ENCODE measurements at places on chromosomes 16 and 17.

- DNase-seq: no peak
Measured at GRCh38 chr17:2975469-2975958, 87.9 kb downstream of the OR1D5 start.

GRCh38 chr17:1469231-1469852 lies 13.3 kb upstream of the CRK start:
- DNase-seq: peak; percentile 69

DNA sequence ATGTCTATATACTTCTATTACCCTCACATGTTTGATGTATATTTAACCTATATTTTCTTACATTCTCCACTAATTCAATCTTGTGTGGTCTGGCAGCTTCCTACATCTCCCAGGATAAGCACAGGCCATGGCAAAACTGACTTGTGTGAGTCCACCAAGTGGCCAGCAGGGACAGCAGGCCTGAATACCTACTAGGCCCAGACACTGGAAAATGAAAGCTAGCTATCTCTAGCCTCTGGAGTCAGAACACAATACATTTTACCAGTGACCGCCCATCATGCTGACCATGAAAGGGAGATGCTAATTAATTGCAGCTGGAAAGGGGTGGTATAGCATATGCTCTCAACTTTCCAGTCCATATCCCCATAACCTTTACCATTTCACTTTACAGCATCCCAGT lies 132.3 kb downstream of the PCTP start:
- DNase-seq: no peak

- no peak for DNase-seq
Measured at GRCh38 chr16:14418795-14419225, 211.2 kb downstream of the PARN start.

GRCh38 chr16:1031666-1032065 lies 40.9 kb upstream of the SSTR5 start:
- no peak for DNase-seq

DNA sequence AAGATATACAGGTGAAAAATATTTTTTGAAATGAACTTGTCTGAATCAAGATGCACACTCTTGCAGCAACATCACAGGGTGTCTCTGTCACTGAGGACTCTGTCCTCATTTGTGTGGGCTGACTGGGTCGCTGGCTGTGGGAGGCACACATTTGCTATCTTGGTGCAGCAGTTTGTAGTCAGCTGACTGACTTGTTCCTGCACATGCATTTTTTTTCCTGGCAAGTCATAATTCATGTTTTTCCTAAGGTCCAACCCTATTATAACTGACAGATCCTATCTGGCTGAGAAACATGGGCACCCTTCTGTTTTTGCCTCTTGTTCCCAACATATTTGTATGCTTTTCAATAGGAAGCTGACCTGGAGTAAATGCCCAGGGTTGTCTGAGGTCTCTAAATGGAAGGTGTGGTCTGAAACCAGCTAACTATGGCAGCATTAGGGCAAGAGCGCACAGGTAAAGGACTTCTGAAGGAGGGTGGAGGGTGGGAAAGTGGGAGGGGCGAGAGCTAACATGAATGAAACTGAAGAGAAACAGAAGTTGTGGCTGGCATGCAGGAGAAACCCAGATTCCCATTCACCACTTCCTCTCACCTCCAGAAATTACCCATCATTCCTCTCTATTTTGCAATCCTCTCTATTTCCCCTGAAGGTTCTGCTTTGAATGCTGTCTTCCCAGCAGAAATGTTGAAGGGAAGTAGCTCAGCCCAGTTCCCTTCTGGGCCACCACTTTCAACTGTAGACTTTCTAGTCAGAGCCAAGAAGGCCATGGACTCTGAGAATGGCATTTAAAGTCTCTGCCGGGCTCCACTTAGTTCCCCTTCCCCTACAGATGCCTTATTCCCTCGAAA lies 166.1 kb downstream of the PRKCA start:
- peak; percentile 26 for DNase-seq

- no peak for DNase-seq
Measured at GRCh38 chr16:3652373-3653195, 1.9 kb upstream of the DNASE1 start.

DNA sequence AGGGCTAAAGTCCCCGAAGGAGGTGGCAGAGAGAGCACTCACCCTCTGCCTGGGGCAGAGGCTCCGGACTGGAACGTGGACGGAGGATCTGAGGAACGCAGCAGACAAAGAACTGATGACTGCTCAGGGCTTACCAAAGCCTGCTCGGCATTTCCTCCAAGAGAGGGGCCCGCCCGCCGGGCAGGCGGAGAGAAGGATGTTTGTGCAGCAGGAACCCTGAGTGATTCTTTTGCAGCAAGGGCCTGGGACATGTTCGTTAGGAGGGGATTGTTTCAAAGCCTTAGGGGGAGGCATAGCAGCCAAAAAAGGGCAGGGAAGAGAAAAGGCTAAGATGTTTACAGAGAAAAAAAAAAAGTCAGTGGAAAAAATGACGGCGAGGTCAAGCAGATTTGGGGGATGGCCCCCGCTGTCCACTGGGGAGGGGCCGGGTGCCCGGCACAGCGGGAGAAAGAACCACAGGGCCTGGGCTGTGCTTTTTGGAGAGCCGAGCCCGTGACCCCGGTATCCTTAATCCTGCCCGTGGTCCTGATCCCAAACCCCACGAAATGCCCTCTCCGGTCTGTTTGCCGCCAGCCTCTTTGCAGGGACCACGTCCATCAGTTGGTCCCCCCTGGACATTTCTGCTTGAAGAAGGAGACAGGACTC lies 129.3 kb downstream of the NTN1 start:
- peak; percentile 28 for DNase-seq

- no peak for DNase-seq
Measured at GRCh38 chr17:76189741-76190140, 48.7 kb upstream of the FOXJ1 start.

- no peak for DNase-seq
Measured at GRCh38 chr17:76004750-76005262, 4.2 kb downstream of the CDK3 start.

DNA sequence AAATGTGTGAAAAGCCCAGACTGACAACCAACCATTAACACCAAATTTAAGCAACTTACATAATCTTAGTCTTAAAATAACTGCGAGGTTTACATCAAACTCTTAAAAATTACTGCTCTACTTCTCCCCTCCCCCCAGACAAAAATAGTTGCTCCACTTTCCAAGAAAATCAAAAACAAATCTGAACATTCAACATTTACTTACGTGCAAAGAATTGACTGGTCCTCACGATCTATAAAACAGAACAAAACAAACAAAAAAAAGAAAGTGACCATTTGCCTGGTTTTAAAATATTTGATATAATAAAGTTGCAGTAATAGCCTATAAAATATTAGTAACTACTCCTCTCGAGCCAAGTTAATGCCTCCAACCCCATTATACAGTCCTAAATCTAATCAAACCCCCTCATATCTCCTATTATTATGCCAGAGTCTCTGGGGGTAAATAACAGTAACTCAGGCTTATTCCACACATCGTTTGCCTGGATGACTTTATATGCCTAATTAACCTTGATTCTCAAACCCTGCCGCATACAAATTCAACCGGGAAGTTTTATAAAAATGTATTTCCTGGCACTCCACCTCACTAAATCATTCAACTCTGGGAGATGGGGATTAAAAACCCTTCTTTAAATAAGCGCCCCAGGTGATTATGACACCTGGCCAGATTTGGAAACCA lies 41.5 kb downstream of the MYH10 start:
- DNase-seq: no peak

GRCh38 chr17:18122990-18123753 lies 14.6 kb downstream of the MYO15A start:
- DNase-seq: no peak
